ENCODE measurements at places on chromosomes 4 and X.

GRCh38 chr4:188941524-188942119 lies 802.4 kb downstream of the TRIML1 start:
- no peak for DNase-seq

DNA sequence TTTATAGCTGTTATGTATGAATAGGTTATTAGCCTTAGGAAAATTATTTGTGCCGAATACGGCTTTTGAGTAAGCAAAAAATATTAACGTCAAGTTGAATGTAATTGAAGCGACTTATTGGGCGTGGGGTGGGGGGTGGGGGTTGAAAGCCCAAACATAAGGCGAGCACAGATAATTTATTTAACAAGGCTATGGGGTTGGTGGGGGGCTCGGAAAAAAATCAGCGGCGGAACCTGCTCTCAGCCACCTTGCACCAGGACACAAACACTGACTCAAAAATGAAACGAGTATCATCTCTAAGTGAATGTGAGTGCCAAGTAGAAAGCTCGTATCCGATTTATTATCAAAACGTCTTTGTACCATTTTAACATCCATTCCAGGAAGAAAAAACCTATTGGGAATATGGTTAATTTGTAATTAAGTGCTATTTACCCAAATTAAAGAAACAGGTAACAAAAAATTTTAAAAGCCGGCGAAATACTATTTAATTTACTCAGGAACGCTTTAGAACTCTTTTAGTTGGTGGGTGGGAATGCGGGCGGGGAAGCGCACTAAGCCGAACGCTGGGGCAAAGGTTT lies 902 bp upstream of the LARP1B start:
- no peak for DNase-seq

GRCh38 chr4:16122308-16122711 lies 38.5 kb upstream of the PROM1 start:
- no peak for DNase-seq

DNA sequence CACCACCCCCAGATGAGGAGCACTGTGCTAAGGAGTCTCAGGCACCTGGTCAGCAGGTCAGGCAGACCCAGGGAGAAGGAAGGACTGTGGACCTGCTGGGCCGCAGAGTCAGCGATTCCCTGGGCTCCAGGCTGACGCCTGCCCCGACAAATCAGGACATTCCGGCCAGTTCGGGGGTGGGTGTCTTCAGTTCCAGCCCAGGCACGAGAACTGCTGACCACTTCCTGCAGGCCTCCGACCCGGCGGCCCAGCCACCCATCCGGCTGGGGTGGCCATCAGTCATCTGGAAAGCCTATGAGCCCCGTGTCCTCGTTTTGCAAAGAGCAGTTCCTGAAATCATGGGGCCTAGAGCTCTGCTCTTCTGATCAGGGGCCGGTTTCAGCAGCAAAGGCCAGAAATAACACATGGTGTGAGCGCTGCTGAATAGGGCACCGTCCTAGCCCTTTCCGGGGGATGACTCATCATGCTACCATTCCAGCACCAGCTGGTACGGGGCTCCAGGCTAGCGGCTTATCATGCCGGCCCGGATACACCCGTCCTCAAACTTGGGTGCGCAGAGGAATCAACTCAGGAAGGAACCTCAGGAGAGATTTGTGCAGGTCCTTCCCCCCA lies 7.8 kb upstream of the SH3TC1 start:
- no peak for DNase-seq

DNA sequence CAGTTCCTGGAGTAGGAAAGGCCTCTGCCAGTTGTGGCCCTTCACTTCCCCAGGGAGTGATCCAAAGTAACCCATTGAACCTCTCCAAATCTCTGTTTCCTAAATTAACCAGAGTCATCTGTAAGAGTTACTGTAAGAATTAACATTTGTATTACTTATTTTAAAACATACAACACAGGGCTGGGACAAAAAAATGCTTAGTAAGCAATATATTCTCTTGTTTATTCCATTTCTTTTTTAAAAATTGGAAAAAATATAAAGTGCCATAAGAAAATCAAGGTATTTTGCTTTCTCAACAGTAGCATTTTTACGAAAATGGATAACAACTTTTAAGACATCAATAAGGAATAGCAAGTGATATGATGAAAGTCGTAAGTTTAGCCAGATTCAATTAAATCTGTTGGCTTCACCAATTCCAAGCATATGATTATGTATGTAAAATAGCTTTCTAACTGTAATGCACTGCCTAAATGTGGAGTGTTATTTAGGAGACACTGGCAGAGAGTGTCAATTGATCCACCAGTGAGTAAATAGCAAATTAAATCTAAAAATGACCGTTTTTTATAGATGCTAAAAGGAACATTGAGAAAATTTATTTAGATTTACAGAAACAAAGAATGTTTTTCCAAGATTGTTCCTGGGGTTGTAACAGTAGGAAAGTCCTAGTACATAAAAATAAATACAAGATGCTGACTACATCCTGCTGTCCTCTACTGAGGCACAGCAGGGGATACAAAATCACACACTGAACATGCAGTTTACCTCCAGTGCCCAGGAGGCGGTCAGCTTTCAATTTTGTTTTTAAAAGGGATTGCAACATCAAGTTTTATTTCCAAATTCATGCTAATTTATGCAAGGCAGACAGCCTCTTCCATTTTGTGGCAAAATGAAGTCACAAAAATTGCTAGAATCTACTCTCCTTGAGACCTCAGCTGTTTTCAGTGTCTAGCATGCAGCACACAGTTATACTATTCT lies 53.7 kb downstream of the GPM6A start:
- no peak for DNase-seq

DNA sequence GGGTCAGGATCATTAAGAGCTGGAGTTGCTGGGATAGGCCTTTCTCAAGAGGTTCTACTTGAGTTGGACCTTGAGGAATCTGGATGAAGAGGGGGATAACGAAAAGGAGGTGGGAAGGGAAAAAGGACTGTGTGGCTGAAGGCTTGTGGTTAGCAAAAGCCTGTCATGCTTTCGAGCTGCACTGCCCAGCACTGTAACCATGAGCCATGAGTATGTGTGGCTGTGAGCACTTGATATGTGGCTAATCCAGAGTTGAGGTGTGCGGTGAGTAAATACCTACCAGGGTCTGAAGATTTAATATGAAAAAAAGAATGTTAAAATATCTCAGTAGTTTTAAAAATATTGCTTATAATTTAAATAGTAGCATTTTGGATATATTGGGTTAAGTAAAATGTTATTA lies 11.4 kb downstream of the TMEM165 start:
- no peak for DNase-seq

GRCh38 chr4:22215084-22215483 lies 266.5 kb upstream of the KCNIP4 start:
- DNase-seq: no peak

- no peak for DNase-seq
Observed at GRCh38 chrX:153476666-153477363, 6.4 kb upstream of the HAUS7 start.

DNA sequence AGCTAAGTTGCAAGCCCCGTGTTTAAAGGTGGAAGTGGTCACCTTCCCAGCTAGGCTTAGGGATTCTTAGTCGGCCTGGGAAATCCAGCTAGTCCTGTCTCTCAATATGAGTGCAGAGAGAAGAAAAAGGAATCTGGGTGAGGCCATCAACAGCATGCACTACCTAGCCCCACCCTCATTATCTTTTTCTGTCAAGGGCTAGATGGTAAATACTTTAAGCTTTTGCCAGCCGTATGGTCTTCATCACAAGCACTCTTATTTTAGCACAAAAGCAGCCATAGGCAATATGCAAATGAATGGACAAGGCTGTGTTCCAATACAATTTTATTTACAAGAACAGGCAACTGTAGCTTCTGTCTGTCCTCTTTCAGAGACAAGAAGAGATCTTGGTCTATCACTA lies 282.9 kb downstream of the ZNF674 start:
- DNase-seq: no peak

DNA sequence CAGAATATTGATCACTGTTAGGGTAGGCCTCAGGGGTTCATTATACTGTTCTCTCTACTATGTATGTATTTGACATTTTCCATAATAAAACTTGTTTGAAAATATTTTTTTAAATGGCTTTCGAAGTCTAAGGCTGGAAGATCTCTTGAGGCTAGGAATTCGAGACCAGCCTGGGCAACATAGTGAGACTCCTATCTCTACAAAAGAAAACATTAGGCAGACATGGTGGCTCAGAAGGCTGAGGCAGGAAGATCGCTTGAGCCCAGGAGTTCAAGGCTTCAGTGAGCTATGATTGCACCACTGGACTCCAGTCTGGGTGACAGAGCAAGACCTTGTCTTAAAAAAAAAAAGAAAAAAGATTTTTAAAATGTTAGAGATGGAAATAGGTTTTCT lies 15.5 kb upstream of the TBC1D14 start:
- DNase-seq: no peak

DNA sequence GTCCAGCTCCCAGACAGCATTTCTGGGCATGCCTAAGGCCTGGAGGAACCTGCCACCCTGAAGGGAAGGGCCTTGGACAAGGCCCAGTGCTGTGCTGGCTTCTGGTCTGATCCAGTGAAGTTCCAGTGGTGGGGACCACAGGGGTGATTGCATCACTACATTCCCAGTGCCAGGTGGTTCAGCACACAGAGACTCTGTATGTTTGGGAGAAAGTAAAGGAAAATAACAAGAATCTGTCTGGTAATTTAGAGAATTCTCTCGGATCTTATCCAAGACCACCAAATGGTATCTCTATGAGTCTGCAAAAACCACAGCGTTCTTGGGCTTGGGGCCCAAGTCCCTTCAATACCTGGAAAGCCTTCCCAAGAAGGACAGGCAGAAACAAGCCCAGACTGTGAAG lies 131.8 kb upstream of the MAD2L1 start:
- no peak for DNase-seq

DNA sequence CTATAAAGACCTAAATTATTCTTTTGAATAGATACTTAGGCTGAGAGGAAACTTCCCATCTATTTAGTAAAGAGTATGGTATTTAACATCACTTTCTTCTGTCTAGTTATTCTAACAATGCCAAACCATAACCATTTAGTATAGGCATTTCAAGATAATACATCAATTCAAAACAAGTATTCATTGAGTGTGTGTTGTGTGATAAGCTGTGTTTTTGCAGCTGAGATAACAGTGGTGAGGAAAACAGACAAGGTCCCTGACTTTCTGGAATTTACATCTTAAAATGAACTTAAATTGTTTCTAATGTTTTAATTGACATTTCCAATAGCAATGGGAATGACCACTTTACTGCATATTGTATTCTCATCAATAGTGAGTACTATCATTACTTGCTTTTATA lies 22.4 kb upstream of the TSPAN5 start:
- no peak for DNase-seq

- no peak for DNase-seq
Observed at GRCh38 chr4:139669890-139670289, 4.3 kb downstream of the MGST2 start.
